ENCODE measurements at places on chromosomes 2 and 18.

DNA sequence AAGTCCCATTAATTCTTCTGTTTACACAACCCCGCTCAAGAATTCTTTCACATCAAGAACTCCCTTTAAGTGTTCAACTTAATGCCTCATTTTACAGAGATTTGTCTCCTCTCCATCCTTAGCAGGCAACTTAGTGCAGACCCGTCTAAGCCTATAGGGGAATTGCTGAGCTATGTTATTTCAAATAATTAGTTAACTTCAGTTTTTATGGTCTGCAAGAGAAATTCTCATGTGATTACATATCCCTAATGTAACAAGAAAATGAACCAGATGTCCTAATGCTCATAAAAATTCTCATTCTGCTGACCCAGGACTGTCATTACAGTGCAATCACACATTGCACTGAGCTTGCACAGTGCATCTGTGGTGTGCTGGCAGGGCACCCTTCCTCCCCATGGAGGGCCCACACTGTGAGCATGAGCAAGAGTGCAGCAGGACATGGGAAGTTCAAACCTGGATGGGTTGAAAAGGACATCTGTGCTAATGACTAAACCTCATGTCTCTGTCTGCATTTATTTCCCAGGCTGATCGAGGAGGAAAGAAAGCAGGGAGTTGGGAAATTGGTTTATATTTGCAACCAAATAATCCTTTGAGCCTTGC, 97.1 kb downstream of the COL5A2 start:
- peak; percentile 52 for DNase-seq

- DNase-seq: no peak
Measured at GRCh38 chr2:86675511-86676015, 44.5 kb upstream of the RMND5A start.

DNA sequence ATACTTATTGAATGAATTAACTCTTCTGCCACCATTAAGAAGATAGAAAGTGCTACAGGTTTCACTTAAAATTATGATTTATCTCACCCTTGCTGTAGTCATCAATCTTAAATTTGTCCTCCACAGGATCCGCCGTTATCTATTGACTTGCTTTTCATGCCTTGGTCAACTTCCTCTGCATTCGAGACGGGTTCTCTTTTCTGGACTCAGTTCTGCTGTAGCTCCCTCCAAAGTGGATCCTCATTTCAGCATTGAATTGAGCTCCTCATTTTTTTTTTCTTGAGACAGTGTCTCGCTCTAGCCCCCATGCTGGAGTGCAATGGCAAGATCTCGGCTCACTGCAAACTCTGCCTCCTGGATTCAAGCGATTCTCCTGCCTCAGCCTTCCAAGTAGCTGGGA, 27.6 kb downstream of the INPP5D start:
- no peak for DNase-seq

DNA sequence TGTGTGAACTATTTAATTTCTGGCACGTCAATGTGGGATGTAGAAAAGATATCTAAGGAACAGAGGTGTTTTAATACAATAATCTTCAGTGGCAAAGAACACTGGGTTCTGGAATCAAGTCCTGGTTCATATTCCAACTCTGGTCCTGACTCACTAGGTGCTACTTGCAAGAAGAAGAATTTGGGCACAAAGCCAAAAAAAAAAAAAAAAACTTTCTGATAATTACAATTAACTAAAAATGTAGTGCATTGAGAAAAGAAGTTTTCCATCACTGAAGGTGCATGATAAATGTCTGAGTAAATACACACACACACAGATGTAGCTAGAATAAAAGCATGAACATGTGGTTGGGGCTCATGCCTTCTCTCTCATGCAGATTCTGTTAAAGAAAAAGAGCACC, 424.4 kb upstream of the REG3G start:
- no peak for DNase-seq

- no peak for DNase-seq
Measured at GRCh38 chr2:123732563-123732962, 292.5 kb upstream of the CNTNAP5 start.

GRCh38 chr2:197673606-197674005, 1.8 kb downstream of the RFTN2 start:
- no peak for DNase-seq

GRCh38 chr18:75287700-75288099, 77.1 kb downstream of the TSHZ1 start:
- no peak for DNase-seq

GRCh38 chr18:9394046-9394445, 59.5 kb downstream of the TWSG1 start:
- no peak for DNase-seq

DNA sequence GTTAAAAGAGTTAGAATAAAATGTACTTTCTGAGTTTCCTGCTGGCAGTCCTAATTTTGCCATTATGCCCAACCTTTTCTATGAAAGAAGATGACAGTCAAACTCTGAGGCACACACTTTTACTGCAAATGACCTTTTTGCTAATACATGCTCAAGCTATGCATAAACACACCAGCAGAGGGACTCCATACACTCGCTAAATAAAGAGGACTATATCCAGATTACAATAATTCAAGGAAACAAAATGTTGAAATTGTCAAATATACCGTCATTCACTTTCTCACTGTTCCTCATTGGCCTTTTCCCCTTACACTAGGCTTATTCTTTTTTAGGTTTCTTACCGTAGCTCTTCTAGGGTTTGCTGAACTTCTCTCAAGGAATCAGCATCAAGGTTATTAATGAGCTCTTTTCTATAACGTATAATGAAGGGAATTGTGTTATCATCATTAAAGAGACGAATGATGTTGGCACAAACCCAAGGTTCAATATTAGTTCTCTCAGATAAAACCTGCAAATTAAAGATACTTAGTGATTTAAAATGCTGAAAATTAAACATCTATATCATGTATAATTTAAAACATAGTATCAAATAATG, 25.7 kb downstream of the SRBD1 start:
- peak; percentile 50 for DNase-seq

DNA sequence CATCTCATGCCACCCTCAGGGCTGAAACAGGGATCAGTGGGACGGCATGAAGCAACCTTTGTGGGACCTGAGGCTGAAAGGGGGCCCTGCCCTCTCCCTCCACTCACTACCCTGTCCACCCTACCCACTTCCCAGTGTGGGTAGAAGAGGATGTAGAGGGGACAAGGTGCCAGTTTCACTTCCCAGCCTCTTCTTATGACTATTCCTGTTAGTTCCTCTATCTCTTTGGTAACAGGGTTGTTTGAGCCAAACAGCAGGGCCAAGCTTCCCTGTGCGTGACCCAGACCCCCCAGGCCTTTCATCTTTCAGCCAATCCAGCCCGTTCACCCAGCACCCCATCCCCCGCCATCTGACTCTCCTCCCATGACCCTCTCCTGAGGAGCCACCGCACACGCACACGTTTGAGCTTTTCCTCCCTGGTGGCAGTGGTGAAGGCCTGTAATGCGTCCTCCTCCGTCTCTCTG, 82.3 kb downstream of the STPG4 start:
- DNase-seq: no peak

DNA sequence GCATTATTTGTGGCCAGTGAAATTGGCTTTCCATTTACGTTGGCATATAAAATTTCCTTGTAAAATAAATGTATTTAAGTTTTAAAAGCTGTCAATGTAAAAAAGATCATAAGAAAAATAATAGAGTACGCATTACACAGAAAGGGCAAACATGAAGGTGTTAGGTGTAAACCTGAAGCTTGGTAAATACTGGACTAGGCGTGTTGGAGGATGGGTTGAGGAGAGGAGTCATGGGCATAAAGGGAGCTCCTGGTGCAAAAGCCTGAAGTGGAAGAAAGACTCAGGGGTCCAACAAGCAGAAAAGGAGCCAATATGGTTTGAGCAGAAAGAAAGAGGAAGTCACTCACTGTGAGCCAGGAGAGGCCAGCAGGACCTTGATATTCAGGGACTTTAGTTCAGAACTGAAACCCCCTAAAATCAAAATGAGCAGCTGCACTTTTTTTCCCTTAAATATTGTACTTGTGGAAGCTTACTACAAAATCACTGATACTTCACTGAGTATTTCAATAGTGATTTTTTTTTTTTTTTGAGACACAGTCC, 24.4 kb downstream of the SP5 start:
- DNase-seq: no peak

- peak; percentile 25 for DNase-seq
Measured at GRCh38 chr2:199850718-199851500, at the start of gene FTCDNL1. Gene FTCDNL1, minus strand, starts transcription at chr2:199851192. Its CDS starts 2,230 bp downstream, at chr2:199848962.

GRCh38 chr2:110791435-110791834, 59.1 kb downstream of the ACOXL start:
- DNase-seq: no peak

DNA sequence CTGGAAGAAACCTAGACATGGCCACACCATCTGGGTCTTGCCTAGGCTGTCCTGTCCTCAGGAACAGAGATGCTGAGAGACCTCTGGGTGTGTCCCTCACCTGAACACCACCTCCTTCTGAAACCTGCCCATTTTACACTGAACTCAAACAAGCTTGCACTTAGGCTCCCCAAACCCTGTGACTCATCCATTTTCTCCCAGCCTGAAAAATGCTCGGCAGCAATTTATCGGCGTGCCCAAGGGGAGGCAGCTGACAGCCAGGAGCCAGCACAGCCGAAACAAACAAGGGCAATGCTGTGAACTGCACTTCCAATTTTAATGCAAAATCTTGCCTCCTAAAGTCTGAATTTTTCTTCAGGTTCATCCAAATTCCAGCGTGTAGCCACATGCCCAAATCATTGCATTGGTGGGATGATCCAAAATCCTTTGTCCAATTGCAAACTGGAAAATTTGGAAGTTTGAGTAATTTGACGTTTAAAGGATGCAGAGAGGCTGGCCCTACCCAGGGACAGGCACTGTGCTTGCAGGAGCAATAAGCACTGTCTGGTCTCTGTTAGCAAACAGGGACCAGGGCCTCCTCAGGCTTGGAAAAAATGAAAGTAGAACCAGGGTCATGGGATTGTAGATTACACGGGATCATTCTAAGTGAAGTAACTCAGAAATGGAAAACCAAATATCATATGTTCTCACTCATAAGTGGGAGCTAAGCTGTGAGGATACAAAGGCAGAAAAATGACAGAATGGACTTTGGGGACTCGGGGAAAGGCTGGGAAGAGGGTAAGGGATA, 67.7 kb downstream of the GALNT14 start:
- DNase-seq: no peak

DNA sequence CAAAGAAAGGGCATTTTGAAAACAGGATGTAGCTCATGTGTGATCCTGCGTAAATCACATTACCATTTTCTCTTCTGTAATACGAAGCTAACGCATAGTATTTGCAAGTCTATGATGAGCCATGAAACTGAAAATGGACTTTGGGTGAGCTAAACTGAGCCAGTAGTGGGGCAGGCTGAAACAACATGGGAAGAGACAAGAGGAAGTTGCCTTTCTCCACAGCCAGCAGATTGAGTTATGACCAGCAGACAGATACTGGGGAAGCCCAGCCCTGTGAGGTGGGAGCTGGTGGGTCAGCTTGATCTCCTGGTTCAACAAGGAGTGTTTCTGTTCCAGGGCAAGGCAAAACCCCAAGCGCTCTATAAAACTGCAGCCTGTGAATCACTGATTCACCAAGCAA, 11.8 kb downstream of the CYRIA start:
- no peak for DNase-seq

GRCh38 chr2:46230677-46231425, 66.4 kb upstream of the EPAS1 start:
- no peak for DNase-seq

DNA sequence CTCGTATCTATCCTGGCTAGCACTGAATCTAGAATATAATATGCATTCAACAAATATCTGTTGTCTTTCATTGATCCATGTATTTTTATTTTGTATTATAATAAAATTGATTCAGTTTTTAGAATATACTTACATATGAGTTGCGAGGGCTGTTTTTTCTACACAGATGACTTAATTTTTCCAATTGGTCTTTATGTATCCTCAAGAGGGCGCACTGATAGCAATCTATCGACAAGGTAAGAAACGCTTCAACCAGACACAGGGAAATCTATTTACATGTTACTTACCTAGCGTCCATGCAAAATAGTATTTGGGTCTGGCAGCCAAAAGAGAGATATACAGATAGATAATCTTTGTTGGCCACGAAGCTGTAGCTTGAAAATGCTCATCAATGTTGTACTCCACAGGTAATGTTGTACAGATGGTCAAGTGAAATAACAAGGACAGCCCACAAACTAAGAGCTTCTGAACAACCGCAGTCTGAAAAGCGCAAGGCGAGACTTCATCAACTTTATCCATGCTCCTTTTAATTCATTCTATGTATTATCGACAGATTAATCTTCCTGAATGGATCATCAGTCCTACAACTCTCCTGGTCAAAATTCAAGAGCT, 35.5 kb upstream of the KIDINS220 start:
- peak; percentile 37 for DNase-seq

DNA sequence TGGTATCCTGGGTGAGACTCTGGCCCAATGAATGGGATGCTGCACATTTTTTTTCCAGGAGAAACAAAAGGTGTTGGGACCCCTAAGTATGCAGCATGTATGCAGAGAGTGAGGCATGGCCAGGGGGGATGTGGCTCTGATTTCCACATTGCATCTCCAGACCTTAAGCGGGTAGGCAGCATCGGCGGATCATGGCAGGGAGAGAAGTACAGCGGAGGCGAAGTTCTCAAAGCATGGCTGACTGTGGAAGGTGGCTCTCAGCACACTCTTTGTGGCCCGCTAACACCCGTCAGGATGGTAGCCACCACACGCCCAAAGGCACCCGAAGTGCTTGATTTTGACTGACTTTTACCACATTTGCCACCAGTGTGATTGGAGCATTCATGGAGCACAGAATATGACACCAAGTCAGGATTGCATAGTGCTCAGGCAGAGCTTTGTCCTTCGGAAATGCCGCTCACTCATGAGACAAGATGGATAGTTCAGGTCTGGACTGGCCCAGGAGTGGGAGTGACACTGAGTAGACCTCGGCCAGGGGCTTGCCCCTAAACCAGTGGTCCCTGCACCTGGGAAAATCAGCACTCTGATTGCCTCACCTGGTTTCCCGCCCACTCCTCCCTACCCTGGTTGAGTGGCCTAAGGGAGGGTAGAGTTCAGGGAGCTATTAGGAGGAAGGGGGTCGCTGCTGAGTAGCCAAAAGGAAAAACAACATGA, 14.2 kb downstream of the INPP4A start:
- no peak for DNase-seq

- DNase-seq: no peak
Measured at GRCh38 chr2:136245211-136245610, 127.3 kb upstream of the CXCR4 start.

- DNase-seq: no peak
Measured at GRCh38 chr2:12424809-12425208, 291.9 kb upstream of the TRIB2 start.

- no peak for DNase-seq
Measured at GRCh38 chr2:37154785-37155184, 2.0 kb downstream of the EIF2AK2 start.

- DNase-seq: no peak
Measured at GRCh38 chr2:172434821-172435605, 7.6 kb downstream of the ITGA6 start.

- DNase-seq: no peak
Measured at GRCh38 chr18:70354771-70355170, 65.9 kb downstream of the SOCS6 start.
